Stimulated activated CD8-positive, alpha-beta memory T cell treated with anti-CD3 and anti-CD28 coated beads, Interleukin-4, amount 100 ng/mL, for 4 hours (primary cell): ENCODE measurements at places on chromosomes 2 and 18.
A peak's percentile ranks its signal among the peaks of the same experiment; 100 is the strongest.

DNA sequence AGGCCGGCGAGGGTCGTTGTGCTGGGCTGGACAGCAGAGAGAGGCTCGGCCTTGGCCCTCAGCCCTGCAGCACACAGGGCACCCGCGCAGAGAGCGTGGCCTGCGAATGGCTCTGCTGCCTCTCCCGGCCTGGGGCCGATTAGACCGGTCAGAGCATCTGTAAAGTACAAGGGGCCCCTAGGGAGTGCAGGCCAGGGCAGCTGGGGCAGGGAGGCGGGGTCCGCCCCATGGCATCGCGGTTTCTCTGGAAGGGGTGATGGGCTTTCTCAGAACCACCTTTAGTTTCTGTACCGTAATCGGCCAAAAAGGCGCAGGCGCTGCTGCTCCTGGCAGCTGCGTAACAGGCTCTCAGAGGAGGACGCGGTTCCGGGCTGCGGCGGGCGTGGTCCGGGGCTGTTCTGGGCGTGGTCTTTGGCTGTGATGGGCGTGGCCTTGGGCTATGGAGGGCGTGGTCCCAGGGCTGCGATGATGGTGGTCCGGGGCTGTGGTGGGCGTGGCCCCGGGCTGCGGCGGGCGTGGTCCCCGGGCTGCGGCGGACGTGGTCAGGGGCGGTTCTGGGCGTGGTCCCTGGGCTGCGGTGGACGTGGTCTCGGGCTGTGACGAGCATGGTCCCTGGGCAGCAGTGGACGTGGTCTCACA is 1.5 kb upstream of the GPR148 start:
- DNase-seq = peak; percentile 68

- DNase-seq = no peak
These were observed 212.5 kb upstream of the SMAD2 start for GRCh38 chr18:48142994-48143393.

DNA sequence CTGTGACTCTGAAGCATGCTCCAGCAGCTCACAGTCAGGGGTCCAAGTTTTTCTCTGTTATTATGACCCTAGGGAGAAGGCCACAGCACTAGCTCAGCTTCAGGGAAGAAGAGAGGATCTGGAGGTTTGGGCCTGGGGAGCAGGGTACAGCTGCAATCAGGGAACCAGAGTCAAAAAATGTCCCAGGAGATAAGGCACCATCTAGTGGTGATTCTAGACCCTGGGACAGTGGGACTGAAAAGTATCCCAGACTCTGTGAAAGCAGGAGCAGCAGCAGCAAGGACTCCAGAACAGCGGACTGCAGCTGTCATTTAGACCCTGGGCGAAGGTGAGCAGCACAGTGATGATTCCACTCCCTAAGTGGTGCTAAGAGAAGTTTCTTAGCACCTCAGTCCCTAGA is 278.4 kb upstream of the DDX18 start:
- DNase-seq = no peak

- DNase-seq = peak; percentile 79
These were observed at the start of gene MTIF2 for GRCh38 chr2:55268907-55269644. Gene MTIF2 (minus strand): TSS chr2:55269231. CDS start chr2:55263858, 5,373 bp downstream.

- no peak for DNase-seq
These were observed 145.1 kb upstream of the RMP24 start for GRCh38 chr18:35827275-35827902.

DNA sequence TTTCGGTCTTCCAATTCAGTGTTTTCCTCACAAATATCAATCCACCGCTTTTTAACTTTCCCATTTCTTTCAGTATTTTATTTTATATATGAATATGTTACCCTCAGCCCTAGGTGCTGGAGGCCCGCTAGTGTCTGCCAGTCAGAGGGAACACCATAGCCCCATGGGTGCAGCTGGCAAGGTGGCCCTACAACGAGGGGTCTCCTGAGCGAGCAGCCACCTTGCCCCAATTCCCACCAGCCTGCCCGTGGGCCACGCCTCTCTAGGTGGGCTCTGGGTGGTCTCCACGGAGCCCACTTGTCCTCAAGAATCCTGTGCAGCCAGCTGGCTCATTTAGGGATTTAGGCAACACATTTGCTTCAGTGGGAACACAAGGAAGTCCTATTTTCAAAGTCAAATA is 72.5 kb upstream of the RGPD5 start:
- DNase-seq = no peak

DNA sequence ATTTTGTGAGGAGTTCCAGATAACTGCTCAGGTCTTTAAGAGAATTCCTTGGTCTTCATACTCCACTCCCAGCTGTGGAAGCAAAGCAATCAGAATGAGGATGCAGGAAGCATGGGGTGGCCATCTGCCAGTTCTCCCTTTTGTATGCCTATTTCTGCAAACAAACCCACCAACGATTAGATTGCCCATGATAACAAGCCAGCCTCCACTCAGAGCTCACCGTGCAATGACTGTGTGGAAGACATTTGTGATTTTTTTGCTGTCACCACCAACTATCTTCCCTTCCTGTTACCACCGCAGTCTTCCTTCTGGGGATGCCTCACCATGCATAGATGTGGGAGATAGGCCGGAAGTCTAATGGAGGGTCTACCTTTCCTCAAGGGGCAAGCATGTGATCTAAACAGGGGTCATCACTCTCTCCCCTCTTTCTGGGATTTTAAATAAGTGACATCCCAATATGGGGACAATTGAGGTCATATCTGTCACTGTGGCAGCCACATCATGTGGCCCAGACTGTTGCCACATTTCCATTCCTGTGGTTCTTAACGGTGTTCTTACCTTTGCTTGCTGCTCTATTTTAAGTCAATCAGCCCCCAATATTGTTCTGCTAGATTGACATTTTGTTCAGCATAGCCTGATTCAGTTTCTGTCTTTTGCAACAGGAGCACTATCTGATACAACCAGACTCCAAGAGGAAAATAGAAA is 4.4 kb downstream of the AFF3 start:
- no peak for DNase-seq

- no peak for DNase-seq
These were observed 75.8 kb downstream of the SOWAHC start for GRCh38 chr2:109689973-109690372.

DNA sequence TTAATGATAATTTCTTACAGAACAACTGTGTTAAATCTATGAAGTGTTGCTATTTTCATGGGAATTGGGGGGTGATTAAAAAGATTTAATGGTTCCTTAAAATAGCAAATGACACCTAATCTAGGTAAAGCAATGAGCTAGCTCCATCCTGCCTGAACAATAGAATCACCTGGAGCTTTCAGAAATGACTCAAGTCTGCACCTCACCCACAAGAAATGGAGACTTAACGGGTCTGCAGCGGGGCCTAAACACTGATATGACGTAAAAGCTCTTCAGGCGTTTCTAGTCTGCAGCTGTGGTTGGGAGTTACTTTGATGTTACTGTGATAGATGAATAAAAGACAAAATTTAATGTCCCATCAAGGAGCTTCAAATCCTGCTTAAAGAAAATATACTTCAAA is 328.2 kb downstream of the RND3 start:
- no peak for DNase-seq

- DNase-seq = no peak
These were observed 142.1 kb downstream of the SLC4A10 start for GRCh38 chr2:161766334-161766733.

DNA sequence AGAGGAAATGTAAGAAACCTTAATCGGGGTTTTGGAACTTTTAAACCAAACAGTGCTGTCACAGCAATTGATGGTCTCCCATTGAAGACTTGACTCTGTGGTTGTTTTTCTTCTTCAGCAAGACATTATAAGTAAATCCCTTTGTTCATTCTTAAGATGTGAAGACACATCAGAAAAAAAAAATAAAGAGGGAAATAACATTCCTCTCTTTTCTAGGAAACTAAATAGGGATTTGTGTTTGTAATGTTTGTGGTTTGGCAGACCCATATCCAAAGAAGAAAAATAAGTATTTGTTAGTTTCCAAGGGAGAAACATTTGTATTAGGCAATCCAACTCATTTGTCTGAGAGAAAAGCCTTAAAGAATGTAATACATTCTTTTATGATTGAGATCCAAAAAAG is 359.9 kb downstream of the DSC3 start:
- DNase-seq = no peak

- DNase-seq = no peak
These were observed 44.3 kb upstream of the SCLY start for GRCh38 chr2:238016526-238016925.

GRCh38 chr2:184041077-184041476 is 557.3 kb upstream of the ZNF804A start:
- DNase-seq = no peak

- no peak for DNase-seq
These were observed 126.6 kb downstream of the KCNH7 start for GRCh38 chr2:162711832-162712540.

DNA sequence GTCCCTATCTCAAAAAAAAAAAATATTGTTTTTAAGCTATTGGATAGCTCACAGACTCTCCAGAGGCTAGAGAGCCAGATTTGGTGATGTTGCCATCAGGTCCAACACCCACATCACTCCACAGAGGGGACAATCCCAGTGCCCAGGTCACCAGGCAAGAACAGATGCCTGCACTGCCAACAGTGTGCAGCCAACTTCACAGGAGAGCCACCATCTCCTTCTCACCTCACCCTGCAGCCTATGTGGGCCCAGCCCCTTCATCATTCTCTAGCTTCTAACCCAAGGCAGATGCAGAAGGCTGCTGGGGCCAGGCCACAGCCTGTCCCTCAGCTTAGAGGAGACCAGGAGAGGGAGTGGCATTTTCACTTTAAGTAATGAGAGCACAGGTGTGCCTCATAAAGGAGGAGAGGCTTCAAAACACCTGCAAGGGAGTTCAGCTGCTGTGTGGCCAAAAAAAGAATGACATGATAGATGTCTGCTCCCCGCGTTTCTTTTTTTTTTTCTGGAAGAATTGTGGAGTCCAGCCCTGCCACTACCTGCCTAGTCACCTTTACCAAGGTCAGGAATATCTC is 98.0 kb upstream of the ZSWIM2 start:
- no peak for DNase-seq
